ENCODE measurements at places on chromosomes 7 and 10. TPM values are rescaled to one million over a fixed set of nuclear protein-coding genes. Genes with fewer than 3 reads are reported as not detected.

DNA sequence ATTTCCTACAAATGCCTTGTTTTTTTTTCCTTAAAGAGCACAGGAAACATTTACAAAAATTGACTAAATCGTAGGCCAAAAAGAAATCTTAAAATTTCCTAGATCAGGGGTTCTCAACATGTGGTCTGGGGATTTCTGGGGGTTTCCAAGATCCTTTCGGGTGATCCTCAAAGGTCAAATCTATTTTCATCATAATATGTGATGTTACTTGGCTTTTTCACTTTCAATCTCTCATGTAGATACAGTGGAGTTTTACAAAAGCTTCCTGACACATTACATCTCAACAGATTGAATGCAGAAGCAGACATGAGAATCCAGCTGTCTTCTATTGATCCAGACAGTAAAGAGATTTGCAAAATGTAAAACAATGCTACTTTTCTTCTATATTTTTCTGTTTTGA, 497.3 kb downstream of the INHBA start:
- no peak for DNase-seq

DNA sequence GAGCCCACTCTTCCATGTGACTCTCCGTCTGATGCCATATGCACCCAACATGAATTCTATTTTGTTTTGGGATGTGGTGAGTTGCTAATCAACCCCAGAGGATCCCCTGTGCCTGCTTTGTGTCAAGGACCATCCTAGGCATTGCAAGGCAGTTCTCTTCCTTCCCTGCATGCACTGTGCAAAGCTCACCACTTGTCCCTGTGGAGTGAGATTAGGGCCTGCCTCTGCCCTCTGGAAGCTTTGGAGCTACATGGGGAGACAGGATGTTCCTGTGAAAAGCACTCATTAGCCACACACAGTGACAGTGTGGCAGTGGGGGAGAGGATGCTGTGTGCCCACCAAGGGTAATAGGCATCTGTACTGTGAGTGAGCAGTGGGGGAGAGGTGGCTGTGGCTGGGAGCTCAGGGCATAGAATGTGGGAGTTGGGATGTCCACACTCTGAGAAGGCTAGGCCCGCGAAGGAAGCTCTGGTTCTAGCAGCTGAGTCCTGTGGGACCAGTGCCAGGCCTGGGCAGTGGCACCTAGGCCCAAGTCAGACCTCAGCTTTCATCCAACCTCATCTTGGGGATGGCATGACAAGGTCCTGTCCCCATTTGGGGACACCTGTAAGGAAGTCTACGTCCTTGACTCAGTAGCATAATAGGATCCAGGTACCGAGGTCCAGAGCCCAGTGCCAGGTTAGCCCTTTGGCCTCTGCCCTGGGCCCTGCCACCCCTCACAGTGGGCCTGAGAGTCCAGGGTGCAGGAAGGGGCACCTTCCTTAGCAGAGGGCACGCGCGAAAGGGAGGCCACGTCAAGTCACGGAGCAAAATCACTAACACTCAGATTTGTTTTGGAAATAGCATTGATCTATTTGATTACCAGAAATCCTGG, 6.6 kb downstream of the ADRA2A start:
- DNase-seq: no peak

DNA sequence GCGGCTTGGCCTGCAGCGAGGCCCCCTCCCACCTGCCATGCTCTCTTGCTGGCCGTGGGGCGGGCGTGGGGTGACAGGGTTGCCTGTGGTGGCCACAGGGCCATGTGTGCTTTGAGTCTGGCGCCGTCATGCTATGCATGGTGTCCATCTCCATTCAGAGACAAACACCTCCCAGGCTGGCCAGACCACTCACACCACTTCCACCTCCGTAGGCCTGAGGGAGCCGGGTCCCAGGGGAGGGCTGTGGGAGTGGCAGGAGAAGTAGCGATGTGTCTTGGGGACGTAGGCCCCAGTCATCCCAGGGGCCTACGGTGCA, 65.5 kb downstream of the DNAJB6 start:
- DNase-seq: no peak

DNA sequence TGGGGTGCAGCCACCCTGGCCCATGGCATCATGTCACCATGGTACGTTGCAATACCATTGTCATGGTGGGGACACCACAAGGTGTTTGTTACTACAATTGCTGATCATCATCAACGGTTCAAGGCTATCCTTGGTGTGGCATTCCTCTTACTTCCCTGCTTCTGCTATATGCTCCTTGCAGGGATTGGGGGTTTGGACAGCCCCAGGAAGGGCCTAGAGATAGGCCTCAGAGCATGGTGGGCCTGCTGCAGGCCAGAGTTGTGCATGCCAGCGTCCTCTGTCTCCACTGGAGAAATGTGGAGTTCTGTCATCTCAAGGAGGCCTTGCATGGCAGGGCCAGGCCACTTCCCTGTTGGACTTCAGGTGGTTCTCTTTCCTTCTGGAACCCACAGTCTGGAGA, 234.6 kb upstream of the MKI67 start:
- no peak for DNase-seq

- DNase-seq: no peak
These were observed 44.1 kb upstream of the LBX1 start for GRCh38 chr10:101273330-101273729.

DNA sequence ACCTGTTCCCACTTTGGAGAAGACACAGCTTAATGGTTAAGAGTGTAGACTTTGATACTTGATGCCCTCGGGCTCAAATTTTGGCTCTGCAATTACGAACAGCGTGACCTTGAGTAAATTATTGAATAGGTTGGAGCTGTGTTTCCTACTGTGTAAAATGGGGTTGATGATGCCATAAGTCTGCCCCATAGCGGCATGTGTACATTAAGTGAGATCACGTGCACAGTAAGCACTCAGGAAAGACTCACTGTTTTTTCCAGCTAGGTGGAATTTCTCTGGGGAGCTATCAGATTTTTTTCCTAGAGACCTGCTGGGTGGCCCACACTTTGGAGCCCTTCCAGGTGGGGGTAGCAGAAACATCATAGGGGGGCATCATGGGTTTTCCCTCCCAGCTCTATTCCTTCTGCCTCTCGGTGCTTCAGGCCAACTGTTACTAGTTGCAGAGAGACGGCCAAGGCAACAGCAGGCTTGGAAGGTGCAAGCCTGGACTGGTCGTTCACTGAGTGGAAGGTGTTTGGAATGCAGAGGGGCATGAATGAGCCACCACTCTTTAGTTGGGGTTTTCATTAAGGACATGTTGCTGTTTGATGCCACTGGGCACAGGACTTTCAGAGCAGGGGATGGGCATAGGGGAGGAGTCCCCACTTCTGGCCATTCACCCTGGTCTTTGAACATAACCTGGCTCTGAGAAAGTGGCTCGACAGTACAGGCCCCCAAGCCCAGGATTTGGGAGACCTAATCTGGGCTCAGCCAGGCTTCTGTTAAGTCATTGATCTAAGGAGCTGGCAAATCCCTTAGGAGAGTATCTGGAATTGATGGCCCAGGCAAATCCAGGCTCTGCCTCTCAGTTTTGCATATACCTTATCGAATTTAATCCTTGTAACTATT, 64.0 kb downstream of the SYPL1 start:
- DNase-seq: no peak

DNA sequence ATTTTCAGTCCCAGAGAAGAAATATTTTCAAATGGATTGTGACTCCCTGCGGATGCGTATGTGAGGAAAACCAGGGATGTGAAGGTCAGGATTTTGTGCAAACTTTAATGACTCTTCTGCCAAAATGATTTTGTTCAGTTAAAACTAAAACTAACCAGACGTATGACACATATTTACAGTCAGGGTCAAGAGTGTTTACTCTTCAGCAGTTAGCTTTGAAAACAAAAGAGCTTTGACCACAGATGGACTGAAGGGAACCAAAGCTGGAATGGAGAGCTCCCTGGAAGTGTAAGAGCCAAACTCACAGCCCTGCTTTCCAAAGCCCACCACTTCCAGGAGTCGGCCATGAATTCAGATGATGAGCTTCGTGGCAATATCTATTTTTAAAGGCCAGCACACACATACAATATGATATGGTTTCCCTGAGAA, 15.5 kb downstream of the SVIL start:
- no peak for DNase-seq

DNA sequence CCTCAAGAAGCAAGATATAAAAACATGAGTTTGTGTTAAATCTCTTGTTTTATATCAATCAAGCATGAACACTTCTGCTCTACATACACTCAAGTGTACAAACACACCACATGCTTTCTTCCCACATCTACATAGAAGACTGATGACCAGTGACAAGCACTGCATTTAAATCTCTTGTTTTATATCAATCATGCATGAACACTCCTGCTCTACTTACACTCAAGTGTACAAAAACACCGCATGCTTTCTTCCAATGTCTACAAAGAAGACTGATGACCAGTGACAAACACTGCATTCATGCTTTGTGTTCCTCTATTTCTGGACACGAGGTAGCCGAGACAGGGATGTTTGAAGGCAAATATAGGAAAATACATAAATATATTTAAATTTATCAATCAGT, 642.0 kb upstream of the PFKP start:
- no peak for DNase-seq

DNA sequence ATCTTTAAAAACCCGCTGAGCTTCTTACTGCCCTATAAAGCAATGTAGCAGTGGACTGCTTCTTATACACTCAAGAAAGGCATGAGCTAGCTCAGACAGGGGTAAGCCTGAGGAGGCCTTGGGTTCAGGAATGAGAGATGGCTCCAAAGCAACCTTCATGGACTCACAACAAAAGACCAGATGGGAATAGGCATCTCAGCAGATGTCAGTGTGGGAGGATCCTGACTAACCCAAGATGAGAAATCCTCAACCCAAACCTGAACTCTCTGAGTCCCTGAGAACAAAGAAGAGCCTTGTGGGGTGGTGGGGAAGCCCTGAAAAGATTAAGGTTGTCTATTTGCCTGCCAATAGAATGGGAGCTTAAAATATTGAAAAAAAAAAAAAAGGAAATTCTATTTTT, 807.4 kb downstream of the KCNMA1 start:
- no peak for DNase-seq

DNA sequence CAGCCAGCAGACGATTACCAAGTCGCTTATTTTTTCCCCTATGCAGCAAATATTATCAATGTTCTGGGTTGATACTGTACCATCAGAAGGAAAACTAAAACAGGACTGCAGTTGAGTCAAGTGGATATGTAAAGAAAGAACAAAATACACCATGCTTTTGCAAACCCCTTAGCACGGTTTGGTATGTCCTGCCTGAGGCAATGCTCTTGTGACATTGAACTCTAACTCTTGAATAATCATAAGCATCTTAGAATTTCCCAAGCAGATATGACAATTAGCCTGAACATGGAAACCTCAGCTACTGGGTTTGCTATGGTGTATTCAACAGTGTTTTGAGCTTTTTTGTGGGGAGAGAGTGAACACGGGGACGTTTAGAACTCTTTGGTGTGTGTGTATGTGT, 107.4 kb downstream of the ETV1 start:
- no peak for DNase-seq

GRCh38 chr7:126696256-126697038, 556.3 kb downstream of the GRM8 start:
- DNase-seq: no peak

- DNase-seq: no peak
These were observed 155.8 kb upstream of the LANCL2 start for GRCh38 chr7:55209366-55209765.

GRCh38 chr10:48199580-48200377, 74.7 kb downstream of the FRMPD2 start:
- DNase-seq: no peak

- DNase-seq: no peak
These were observed 3.8 kb downstream of the NUDCD3 start for GRCh38 chr7:44486693-44487092.

DNA sequence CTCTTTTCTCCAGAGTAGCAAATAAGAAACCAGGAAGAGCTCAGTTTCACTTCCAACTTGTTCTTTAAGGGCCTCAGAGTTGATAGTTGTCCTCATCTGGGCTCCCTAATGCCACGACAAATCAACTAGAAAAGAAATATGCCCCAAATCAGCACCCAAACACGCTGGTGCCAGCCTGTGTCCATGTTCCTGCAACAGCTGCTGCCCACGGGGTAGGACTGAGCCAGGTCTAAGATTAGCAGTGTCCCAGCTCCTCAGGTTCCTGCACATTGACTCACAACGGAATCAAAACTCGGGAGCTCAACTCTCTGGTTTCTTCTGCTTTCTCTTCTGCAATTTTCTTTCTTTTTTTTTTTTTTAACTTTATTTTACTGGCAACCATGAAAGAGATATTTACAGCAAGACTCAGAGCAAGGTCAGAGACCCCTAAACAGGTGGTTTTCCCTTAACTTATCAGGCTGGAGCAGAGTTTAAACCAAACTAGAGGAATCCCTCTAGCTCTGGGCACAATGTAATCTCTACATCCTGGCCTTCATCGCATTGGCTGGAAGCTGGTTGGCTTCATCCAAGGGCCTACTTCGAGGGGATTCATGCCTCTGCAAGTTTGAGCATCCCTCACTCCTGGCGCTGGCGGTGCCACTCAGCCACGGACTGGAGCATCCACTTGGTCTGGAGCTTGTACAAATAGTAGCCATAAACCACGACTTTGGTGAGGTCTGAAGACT, 126.1 kb downstream of the PFKFB3 start:
- DNase-seq: peak; percentile 48

DNA sequence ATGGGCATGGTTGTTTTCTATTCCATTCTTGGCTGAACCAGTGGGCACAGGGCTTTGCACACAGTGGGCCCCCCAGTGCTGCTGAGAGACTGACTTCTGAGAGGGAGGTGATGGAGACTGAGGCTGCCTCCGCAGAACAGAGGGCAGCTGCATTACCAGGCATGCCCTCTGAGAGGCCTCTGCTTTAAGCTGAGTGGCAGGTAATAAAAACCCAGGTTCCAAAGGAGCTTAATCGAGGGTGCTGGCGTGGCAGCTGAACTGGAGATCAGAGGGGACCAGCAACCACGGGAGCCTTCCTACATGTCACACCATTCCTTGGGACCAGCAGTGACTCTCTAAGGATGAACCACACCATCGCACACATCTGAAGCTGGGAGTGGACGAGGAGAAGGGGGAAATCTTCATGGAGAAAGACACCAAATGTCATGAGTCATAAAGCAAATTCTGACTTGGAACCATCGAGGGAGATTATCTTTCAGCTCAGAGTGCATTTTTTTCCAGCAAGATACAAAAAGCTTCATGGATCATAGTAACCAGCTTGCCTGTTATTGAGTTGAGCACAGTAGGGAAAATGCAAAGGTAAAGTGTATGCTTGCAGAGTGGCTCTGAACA, 24.6 kb downstream of the HIPK2 start:
- DNase-seq: no peak

- DNase-seq: no peak
These were observed 178.1 kb upstream of the PPP2R2D start for GRCh38 chr10:131722525-131723264.

Gene NUTM2E
- not detected for polyA plus RNA-seq

Gene HOXA9
- not detected for polyA plus RNA-seq

Gene PGAM2
- not detected for polyA plus RNA-seq

Gene GARIN1A
- polyA plus RNA-seq: 0.05 TPM
